ENCODE measurements at places on chromosomes 13 and 19.

DNA sequence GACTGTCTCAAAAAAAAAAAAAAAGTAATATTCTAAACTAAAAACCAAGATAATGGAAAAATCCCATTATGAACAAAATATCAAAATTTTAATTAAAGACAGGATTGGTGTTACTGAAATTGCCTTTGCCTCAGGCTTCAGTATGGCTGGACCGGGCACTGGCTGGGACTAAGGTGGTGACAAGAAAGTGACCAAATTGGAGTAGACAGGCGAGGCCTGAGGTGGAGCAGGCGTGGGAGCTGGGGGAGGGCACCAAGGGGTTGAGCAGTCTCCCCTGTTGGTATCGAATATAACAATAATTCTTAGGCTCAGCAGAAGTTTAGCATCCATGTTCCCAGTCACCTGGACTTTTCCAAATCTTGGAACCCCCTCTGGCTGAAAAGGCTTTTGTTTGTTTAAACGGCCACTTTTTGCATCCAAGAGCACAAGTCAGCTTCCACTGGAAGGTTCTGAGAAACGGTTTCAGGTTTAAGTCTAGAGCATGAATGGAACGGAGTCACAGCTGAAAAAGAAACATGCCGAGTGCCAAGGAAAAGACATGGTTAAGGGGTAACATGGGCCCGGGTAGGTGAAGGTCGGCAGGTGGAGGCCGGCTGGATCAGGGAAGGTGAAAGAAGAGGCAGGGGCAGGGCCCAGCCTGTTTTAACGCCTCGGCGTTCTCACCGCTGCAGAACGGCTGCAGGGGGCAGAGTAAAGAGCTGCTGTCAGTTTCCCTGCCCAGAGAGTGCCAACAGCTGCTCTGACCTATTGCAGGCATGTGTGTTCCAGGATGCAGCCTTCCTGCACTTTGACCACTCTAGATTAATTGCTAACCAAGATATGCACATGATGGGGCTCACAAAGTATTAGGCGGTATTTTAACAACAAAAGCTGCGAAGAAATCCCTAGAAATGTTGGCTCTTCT, 104.4 kb downstream of the TM9SF2 start:
- DNase-seq = peak; percentile 24

DNA sequence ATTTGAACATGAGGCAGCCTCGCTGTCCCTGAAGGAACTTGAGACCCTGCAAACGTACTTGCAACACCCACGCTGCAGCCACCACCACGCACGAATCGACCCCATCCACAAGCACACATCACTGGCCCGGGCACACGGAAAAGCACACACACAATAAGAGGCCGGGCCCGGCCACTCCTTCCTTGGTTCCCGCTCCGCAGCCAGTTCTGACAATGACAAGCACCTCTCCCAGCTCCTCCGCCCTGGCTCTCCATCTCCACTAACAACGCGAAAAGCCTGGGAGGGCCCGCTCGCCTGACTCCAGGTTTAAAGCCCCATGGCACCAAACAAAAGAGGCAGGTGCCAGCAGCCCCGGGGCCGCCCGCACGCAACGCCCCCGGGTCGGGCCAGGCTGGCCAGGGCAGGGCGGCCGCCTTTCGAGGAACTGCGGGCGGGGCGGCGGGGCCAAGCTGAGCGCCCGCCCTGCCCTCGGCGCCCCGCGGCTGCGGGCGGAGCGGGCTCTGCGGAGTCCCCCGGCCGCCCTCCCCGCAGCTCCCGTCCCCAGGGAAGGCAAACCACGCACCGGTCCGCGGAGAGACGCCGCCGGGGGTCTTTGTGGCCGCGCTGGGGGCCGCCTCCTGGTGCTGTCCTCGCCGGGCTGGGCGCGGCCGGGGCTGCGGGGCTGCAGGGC, 495 bp downstream of the DCLK1 start:
- DNase-seq = no peak

DNA sequence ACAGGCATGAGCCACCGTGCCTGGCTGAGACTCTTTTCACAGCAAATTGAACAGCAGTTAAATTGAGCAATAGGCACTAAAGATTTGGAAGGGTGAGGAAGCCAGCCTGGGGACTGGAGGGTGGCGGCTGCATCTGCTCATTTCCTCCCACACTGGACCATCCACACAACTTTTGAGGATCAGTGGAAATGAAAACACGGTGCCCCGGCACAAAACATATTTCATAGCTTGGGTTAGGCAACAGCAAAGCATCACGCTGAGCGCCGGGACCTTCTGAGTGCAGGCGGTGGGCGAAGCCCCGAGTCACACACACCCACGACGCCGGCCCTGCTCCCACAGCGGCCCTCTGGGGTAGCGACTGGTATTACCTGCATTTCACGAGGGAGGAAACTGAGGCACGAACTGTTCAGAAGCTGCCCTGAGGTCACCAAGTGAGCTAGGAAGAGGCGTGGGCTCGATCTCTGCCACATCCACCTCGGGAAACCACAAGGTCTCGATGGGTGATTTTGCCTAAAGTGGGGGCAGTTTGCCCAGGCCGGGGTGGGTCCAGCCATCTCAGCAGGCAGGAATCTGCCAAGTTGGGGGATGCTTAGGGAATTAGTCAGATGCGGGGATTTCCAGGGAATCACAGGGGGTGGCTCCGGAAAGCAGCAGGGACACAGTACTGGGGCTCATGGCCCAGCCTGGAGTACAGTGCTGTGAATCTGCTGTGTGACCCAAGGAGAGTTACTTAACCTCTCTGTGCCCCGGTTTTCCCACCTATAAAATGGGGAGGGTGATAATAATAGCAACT, 3.5 kb upstream of the SBNO2 start:
- DNase-seq = no peak

DNA sequence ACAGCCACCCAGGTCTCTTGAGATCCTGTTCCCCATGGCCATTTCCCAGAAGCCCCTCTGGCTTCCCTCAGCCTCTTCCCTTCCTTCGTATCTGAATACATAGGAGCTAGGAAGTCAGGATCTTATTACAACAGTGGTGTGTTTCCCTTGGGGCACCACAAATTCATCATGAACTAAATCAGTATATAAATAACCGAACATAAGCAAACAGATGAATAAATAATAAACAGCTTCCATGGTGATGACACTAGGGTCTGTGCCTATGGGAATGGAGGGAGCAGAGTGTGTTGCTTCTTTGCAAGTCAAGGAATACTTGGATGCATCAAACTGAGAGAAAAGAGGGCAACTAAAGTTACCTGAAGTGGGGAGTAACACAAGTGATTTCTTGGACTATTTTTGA, 527.6 kb downstream of the LMO7 start:
- no peak for DNase-seq

DNA sequence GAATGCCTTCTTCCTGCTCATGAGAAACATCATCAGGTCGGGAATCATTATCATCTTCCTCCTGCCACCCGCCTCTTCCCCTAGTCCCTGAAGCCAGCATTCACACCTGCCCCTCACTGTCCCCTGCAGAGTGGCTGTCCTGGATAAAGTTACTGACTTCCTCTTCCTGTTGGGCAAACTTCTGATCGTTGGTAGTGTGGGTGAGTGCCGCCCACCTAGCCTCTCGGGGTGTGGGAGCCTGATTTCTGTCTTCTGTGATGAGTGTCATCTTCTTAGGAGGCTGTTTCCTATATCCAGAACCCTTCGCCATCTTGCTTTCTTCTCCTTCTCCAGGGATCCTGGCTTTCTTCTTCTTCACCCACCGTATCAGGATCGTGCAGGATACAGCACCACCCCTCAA, 12.5 kb downstream of the SLC44A2 start:
- no peak for DNase-seq

DNA sequence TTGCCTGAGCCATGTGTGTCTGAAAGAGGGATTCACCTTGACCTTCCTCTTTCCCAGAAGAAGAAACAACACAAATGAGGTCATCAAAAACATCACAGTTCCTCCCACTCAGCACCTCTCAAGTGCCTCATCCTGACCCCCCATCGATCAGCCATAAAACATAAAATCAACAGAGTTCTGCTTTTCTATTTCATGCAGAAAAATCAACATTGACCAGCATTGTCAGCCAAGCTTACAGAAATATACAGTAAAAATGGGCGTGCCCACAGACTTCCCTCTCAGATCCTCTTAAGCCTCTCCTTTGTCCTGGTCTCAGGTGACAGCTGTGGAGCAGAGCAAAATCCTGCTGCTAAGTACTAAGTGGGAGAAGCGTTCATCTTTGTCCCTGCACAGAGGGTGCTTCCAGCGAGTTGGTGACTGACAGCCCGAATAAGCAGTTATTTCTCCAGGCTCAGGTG, 213.3 kb downstream of the OLFM4 start:
- DNase-seq = no peak

- DNase-seq = no peak
Measured at GRCh38 chr13:98892821-98893220, 85.0 kb downstream of the DOCK9 start.

GRCh38 chr19:40502647-40503319, 36.0 kb downstream of the SPTBN4 start:
- DNase-seq = no peak

DNA sequence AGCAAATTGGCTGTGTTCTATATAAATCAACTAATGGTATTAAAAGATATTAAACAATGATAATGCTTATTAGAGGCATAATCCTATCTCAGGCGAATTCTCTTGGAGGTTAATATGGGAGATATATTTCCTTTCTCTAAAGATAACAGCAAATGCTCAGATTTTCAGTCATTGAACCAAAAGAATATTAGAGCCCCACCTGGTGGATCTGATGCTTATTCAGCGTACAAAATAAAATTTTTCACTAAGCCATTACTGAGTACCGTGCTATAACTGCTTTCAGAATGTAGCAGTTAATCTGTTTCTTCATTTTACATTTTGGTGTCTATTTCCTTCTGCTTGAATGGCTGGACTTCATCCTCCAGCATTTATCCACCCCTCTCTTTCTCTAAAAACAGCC, 143.3 kb upstream of the IPO5 start:
- DNase-seq = no peak

GRCh38 chr19:49339301-49340068, 4.3 kb downstream of the CD37 start:
- no peak for DNase-seq

GRCh38 chr13:42597505-42597904, 23.6 kb downstream of the TNFSF11 start:
- no peak for DNase-seq

- no peak for DNase-seq
Measured at GRCh38 chr19:36258028-36258875, 43.3 kb downstream of the ZNF146 start.

- DNase-seq = no peak
Measured at GRCh38 chr19:31427857-31428256, 78.6 kb upstream of the TSHZ3 start.

DNA sequence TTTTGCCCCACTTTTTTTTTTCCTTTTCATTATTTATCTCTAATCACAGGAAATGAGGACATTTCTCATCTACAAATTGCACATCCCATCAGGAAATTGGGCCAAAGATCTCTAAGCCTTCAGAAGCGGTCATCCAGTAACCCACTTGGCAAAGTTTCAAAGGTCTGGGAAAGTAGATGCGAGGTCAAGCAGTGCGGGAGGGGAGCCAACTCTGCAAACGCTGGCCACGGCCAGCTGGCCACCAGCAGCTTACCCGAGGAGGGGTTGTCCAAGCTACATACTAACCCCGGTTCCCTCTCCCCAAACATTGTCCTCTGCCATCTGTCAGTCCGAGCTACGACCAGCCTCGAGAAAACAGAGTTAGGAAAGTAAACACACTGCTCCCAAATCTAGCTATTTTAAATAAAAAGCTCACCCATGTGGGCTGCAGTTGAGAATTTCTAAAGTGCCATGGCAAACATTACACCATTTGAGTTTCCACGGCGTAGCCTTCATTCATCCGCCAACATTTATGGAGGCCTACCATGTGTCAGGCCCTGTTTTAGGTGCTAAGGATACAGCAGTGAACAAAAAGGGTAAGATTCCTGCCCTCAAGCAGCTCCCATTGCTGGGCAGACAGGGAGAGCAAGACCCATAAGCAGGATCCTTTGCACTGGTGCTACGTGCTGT, 11.5 kb downstream of the FFAR2 start:
- no peak for DNase-seq

DNA sequence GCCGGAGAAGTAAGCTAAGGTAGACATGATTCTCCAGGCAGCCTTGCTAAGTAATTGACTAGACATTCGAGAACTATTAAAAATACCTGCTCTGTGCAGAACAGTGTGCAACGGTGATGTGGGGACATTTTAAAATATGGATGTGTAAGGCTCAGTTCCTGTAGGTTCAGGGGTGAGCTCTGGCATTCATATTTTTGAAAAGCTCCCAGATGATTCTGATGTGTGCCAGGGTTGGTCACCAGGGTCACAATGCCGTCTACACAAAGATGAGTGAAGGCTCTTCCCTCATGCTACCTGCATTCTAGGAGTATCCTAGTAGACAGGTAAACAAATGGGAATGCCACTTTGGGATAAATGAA, 702 bp upstream of the EPSTI1 start:
- no peak for DNase-seq

DNA sequence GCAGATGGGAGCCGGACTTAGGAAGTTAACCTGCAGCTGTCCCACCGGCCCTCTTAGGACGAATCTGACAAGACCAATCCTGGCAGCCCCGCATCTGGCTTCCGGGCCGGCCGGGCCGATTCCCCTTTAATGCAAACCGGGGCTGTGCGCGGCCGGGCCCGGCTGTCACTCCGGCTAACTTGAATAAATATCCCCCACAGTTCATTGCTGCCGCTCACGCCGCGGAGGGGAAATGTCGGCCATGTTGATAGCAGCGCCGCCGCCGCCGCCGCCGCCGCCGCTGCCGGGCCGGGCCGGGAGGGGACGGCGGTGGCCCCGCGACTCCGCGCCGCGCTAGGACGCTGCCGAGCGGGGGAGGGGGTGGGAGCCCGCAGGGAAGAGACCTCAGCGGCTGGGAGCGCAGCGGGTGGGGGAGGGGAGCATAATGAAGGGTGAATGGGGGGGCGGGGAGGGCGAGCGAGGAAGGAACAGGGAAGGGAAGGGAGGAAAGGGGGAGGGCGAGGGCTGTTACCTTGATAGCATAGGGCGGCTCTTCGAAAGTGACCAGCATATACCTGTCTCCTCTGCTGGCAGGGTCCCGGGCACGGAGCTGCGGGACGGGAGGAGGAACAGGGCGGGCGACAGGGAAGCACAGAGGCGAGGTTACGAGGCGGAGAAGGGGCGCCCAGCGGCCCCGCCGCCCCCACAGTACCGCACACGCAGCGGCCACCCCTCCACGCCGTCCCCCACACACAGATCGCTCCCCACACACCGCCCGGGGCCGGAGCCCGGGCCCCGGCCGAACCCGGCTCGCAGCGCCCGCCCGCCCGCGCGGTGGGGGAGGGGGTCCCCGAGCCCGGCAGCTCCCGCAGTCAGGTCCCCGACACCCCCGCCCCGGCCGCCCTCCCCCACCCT, 1.1 kb downstream of the INTS6 start:
- DNase-seq = peak; percentile 62

GRCh38 chr13:76853481-76853880, 32.7 kb downstream of the KCTD12 start:
- no peak for DNase-seq
